ENCODE measurements at places on chromosomes 4 and X. TPM values are rescaled to one million over a fixed set of nuclear protein-coding genes. Genes with fewer than 3 reads are reported as not detected.

IGSF1 gene
- not detected for total RNA-seq

SMARCA5 gene
- 66.8 TPM for total RNA-seq

SATL1 gene
- 0.79 TPM for total RNA-seq

SCML2 gene
- not detected for total RNA-seq

ERVMER34-1 gene
- total RNA-seq, result not detected

LDOC1 gene
- total RNA-seq, result not detected

CCSER1 gene
- 0.87 TPM for total RNA-seq

DNA sequence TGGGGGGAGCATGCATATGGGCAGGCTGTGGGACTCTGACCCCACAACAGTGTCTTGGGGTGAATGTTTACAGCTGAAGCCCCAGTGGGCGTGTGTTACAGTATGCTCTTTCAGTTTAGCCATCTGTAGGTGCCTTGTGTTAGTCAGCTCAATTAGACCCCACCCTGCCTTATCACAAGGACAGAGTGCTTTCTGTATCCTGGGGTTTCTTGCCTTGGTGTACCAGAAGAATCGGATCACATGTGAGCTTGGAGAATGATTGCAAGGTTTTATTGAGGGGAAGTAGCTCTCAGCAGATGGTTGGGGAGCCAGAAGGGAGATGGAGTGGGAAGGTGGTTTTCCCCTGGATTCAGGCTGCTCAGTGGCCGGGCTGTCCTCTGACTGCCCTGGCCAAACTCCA lies 27.3 kb downstream of the SH3BGRL start:
- no peak for DNase-seq
- no peaks in the 10 kb centered on the region for H3K27me3 ChIP-seq
- no peak overlapping the region for H3K27ac ChIP-seq
- H3K36me3 ChIP-seq, result peaks cover 21% of the 10 kb centered on the region

GRCh38 chr4:26285272-26285671 lies 35.5 kb upstream of the RBPJ start:
- no peaks in the 10 kb centered on the region for H3K36me3 ChIP-seq
- DNase-seq, result no peak
- no peak overlapping the region for H3K27ac ChIP-seq
- H3K4me3 ChIP-seq, result no peak overlapping the region
- peaks cover 5% of the 10 kb centered on the region for H3K4me1 ChIP-seq

- no peak overlapping the region for H3K27ac ChIP-seq
- no peak for DNase-seq
- H3K36me3 ChIP-seq, result no peaks in the 10 kb centered on the region
- H3K27me3 ChIP-seq, result no peaks in the 10 kb centered on the region
- no peaks in the 10 kb centered on the region for H3K4me1 ChIP-seq
- H3K4me3 ChIP-seq, result no peak overlapping the region
Observed at GRCh38 chr4:78092850-78093249, 35.7 kb downstream of the FRAS1 start.

- no peaks in the 10 kb centered on the region for H3K36me3 ChIP-seq
- no peak overlapping the region for H3K27ac ChIP-seq
- H3K4me3 ChIP-seq, result no peak overlapping the region
Observed at GRCh38 chr4:81652069-81652478, 180.4 kb upstream of the RASGEF1B start.

DNA sequence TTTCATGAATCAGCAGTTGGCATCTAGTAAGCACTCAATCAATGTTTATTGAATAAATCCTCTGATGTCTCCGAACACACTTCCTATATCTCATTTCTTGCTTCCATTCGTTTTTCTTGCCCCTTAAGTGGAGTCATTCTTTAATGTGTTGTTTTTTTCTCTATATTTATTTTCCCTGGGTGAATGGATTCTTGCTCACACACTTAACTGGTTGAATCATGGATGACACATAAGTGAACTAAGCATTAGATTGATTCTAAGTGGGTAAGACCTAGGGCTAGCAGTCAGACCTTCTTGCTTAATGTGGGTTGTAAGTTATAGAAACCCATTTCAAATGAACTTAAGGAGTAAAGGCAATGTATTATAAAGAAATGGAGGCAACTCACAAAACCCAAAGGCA lies 111.1 kb downstream of the RTL3 start:
- no peak overlapping the region for H3K4me3 ChIP-seq
- no peaks in the 10 kb centered on the region for H3K27me3 ChIP-seq
- H3K36me3 ChIP-seq, result no peaks in the 10 kb centered on the region
- no peak overlapping the region for H3K27ac ChIP-seq

- no peak overlapping the region for H3K27ac ChIP-seq
- H3K36me3 ChIP-seq, result peaks cover 66% of the 10 kb centered on the region
- no peak overlapping the region for H3K4me3 ChIP-seq
- no peak for DNase-seq
- no peaks in the 10 kb centered on the region for H3K4me1 ChIP-seq
Observed at GRCh38 chr4:94285666-94286065, 57.0 kb downstream of the HPGDS start.

- no peak overlapping the region for H3K27ac ChIP-seq
- DNase-seq, result no peak
- H3K4me1 ChIP-seq, result peaks cover 7% of the 10 kb centered on the region
- H3K27me3 ChIP-seq, result no peaks in the 10 kb centered on the region
- peaks cover 5% of the 10 kb centered on the region for H3K36me3 ChIP-seq
Observed at GRCh38 chr4:17636341-17636695, 21.9 kb downstream of the MED28 start.
